ENCODE measurements at places on chromosomes 1 and 21.

DNA sequence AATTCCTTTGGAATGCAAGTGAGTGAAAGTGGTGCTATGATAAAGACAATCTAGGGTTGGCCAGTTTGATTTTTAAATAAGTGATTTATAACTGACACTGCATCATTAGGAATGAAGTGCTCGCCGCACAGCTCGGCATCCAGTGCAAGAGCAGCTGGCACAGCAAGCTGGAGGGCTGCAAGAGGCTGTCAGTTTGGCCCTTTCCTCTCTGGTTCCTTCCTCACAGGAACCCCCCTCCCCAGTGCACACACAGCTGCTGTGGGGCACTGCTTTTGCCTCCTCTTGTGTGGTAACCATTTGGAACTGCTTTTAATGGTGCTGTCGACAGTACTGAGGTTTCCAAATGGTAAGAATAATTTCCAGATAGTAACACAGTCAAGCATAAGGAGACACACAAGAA lies 10.4 kb upstream of the BCAR3 start:
- DNase-seq, result no peak

- no peak for DNase-seq
These were observed 48.2 kb downstream of the SLC9A1 start for GRCh38 chr1:27106561-27107323.

- DNase-seq, result no peak
These were observed 96.5 kb downstream of the PAPPA2 start for GRCh38 chr1:176559474-176559873.

DNA sequence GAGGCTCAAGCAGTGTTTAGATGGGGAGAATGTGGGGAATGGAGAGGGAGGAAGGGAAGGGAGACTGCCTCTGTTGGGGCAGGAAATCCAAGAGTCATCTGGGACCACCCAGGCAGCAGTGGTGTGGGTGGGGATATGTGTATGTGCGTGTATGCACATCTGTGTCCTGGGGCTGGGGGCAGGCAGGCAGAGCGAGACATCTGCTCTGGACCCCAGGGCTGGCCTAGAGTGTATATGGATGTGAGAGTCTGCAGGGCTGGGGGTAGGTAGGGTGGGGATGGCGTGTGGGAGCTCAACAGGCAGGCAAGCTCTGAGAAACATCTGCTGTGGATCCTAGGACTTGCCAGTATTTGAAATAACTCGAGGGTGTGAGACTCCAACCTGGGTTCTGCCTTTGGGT lies 3.5 kb downstream of the PTCH2 start:
- DNase-seq, result no peak

DNA sequence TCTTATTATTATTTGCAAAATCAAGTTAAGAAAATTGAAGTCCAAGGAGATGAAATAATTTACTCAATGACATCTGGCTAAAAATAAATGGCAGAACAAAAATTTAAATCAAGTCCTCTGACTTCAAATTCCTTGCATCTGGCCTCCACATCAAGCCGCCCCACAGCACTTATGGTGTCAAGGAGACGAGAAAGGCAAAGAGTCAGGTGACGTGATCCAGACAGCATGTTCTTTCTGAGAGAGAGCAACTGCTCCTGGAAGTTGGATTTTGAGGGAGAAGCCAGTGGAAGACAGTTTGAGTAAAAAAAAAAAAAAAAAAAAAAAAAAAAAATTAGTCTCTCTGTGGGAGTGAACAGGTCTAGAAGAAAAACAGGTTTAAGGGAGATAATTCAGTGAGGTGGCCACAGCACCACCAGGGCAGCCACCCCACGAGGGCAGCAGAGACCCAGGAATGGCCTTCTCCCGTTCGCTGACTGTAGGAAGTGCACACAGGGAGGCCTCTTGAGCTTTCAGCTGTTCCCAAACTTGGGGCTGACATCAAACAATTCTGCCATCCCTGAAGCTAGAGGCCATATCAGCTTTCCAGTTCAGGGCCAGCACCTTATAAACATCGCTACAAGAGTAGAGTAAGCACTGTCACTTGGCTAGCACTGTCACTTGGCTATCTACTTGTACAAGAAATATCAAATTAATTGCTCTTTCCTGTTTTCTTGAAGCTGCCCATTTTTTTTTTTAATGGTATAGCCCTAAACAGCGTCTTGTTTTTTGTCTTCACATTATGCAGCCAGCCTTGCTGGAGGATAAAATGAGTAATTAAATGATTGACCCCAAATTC lies 7.8 kb downstream of the C1orf162 start:
- peak; percentile 53 for DNase-seq

GRCh38 chr1:58818075-58818474 lies 34.2 kb upstream of the JUN start:
- no peak for DNase-seq

DNA sequence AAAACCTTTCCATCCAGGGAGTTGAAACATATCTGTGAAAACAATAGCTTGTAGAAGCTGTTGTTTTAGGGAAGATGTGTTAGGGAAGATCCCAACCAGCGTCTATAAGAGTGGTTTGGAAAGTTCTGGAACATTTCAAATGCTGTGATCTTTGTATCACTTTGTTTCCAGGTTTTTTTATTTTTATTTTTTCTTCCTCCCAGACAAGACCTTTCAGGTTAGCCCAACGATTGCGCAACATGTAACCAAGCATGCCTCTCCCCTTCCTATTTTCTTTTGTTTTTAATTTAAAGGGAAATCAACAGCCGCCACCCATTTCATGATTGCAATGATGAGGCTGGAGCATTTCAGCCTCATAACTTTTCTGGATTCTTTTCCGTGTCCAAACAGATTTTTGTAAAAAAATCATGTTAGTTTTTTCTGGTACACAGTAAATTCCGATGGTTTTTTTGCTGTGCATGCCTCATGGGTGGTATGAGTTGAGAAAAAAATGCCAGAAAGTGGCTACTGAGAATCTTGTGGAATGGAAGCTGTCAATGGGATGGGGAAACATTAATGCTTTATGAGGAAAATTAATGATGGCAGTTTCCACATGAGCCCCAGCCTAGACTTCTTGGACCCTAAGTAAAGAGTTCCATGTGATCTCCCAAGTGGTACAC lies 109.3 kb downstream of the RUNX1 start:
- no peak for DNase-seq

DNA sequence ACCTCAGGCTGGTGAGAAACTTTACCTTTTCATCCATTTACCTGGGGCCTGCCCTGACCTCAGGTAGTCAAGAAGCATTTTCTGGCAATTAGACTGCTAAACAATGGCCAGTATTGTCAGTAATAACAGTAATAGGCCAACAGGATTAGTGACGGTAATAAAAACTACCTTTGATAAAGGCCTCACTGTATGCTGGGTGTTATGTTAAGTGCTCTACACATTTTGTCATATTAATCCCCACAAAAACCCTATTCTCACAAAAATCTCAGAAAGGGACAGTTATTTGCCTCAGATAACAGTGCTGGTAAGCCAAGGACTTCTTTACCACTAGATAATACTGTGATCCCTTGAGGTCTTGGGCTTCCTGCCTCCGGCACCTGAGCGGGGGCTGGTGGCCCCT lies 191.4 kb downstream of the FOXD2 start:
- no peak for DNase-seq

DNA sequence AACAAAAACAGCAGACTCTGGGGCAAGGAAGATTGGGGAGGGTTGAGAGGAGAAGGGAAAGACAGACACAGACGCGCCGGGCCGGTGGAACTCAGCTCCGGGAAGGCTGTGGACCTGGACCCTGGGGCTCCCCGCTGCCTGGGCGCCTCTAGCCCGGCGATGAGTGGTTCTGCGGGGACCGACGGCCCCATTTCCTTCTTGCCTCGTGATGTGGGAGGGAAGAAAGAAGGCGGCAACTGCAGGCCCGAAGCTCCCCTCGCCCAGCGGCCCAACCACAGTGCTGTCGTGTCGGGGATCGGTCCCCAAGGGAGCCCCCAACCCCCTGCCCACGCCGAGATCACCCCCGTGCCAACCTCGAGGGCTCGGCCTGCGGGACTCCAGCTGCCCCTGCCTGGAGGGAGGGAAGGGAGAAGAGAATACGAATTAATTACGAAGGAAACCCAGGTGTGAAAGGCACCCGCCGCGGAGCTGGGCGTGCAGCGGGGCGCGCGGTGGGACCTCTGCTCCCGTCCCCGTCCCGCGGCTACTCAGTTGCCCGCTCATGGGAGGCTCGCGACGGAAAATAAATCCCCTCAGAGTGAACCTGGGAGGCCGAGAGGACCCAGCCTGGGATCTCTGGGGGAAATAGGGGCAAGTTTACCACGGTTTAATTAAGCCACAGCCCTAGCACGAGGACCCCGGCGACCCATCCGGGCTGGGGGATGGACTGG lies 7.4 kb downstream of the FOXD3 start:
- DNase-seq, result no peak

GRCh38 chr1:216178281-216178680 lies 245.0 kb downstream of the USH2A start:
- no peak for DNase-seq
